ENCODE measurements at places on chromosomes 4 and X.

DNA sequence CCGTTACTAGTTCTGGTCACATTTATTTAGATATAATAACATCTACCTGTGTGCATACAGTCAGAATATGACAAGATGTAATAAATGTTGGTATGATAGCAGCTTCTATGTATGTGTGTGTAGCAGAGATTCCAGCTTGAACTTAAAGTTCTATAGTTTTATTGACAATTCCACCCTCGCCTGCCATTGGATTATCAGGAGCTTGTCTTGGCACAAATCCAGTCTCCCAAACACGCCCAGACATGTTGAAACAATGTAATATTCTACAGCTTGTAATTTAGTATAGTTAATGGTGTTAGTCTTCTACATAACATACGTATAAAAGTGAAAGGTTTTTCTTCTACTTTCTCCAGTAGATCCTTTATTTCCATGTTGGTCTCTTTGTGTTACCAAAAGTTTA is 44.4 kb downstream of the BBS12 start:
- peak; percentile 44 for DNase-seq

DNA sequence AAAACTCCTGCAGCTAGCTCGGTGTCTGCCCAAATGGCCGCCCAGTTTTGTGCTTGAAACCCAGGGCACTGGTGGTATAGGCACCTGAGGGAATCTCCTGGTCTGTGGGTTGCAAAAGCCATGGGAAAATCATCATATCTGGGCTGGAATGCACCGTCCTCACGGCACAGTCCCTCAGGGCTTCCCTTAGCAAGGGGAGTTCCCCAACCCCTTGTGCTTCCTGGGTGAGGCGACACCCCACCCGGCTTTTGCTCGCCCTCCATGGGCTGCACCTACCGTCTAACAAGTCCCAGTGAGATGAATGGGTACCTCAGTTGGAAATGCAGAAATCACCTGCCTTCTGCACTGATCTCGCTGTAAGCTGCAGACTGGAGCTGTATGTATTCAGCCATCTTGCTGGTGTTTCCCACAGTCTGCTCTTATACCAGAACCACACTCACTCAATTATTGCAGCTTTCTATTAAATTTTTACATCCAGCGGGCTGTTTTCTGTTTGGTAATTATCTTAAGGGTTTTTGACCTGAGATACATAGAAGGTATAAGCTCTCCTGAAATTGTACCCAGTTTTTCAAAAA is 36.7 kb upstream of the NPNT start:
- DNase-seq: no peak

GRCh38 chrX:50691820-50692219 is 122.2 kb downstream of the SHROOM4 start:
- peak; percentile 58 for DNase-seq

- DNase-seq: no peak
These were observed 201.7 kb downstream of the NLGN4X start for GRCh38 chrX:6026980-6027379.

DNA sequence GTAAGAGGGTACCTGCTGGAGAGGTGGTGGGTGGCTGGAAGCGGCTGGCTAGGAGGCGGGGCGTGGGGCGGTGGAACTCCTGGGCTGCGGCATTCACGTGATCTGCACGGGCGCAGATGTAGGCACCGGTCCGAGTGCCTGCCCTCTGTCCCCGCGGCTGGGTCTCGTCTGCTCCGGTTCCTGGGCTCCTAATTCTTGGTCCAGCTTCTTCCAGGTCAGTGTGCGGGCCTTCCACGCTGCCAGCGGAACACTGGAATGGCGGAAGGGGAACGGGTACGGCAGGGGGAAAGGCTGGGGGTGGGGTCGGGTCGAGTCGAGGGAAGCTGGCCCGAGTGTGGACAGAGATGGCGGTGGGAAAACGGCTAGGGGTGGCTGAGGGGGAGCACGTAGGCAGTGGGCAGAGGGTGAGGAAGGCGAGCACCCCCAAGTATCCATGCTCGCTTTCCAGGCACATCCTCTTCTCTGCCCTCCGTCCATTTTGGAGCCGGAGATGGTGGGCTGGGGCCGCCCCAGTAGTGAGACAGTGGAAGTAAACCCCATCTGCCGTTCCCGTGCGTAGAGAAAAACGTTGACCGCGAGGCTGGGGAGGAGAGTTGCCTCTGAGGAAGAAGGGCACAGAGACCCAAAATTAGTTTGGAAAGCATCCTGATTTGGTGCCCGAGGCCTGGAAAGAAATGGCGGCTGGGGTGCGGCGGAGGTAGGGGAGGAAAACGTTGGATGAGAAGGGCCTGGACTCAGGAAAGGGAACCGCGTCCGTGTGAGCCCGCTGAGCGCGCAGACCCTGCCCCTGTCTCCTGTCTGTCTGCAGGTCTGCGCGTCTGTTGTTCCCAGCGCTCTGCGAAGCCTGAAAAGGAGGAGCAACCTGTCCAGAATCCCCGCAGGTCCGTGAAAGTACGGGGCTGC is at the start of gene TCEAL4:
TSS of gene TCEAL4 (plus strand) at position 105 of the 903 bp plus-strand sequence. CDS start 1,161 bp downstream, outside the sequence.
- DNase-seq: peak; percentile 60

- DNase-seq: peak; percentile 84
These were observed 90.2 kb downstream of the ARHGAP10 start for GRCh38 chr4:147822128-147822527.

- peak; percentile 90 for DNase-seq
These were observed 27.3 kb downstream of the ZNF330 start for GRCh38 chr4:141248029-141248428.

GRCh38 chrX:32451954-32452695 is 759.2 kb downstream of the DMD start:
- no peak for DNase-seq

GRCh38 chr4:158722291-158722916 is 792 bp downstream of the PPID start:
- peak; percentile 60 for DNase-seq

DNA sequence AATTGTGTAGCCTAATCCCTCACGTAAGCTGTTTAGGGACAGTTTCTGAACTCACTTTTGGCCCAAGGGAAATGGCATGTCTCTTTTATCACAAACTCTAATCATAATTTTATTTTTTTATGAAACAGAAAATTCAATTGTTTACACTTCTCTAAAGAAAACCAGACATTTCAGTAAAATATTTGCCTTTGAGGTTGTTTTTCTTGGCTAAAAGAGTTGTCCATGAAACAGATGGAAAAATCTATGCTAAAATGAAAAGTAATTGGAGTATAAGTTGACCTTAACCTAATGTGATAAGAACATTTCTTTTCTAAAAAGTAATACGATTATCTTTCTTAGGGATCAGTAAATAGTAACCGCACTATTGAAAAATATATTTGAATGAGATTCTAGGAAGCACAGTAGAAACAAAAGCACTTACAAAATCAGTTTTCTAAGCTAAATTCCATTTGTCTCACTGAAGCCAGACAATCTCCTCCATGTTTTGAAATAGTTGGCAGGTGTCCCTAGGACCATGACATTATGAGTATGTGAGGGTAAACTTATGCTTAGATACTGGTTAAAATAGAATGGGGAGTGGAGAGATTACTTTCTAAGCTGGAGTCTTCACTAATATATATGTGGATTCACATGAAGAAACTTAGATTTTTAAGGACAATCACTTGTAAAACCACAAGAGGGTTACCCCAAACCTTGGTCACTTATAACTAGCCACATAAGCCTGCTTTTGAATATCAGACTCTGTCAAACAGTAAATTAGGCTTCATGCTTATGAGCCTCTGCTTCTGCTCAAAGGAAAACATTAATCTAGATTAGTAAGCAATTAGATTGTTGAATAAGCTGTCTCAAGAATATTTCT is 20.1 kb upstream of the TET2 start:
- DNase-seq: peak; percentile 74

DNA sequence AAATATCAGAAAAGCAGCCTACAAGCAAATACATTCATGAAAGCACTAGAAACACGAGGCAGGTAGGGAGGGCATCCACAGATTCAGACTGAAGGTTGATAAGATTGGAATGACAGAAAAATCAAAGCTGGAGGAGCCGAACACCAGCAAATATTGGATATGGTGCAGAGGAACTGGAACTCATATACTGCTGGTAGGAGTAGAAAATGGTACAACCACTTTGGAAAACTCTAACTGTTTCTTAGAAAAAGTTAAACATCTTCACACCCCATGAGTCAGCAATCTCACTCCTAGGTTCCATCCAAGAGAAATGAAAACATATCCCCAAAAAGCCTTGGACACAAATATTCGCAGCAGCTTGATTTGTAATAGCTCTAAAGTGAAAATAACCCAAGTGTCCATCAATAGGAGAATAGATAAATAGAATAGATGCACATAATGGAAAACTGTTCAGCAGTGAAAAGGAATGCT is 27.1 kb downstream of the CD99L2 start:
- DNase-seq: no peak

- peak; percentile 56 for DNase-seq
These were observed 997.1 kb downstream of the RAB28 start for GRCh38 chr4:12487000-12487399.

GRCh38 chr4:141804836-141805235 is 168.5 kb downstream of the IL15 start:
- DNase-seq: no peak

- DNase-seq: peak; percentile 26
These were observed 17.2 kb downstream of the SLC39A8 start for GRCh38 chr4:102328045-102328444.

DNA sequence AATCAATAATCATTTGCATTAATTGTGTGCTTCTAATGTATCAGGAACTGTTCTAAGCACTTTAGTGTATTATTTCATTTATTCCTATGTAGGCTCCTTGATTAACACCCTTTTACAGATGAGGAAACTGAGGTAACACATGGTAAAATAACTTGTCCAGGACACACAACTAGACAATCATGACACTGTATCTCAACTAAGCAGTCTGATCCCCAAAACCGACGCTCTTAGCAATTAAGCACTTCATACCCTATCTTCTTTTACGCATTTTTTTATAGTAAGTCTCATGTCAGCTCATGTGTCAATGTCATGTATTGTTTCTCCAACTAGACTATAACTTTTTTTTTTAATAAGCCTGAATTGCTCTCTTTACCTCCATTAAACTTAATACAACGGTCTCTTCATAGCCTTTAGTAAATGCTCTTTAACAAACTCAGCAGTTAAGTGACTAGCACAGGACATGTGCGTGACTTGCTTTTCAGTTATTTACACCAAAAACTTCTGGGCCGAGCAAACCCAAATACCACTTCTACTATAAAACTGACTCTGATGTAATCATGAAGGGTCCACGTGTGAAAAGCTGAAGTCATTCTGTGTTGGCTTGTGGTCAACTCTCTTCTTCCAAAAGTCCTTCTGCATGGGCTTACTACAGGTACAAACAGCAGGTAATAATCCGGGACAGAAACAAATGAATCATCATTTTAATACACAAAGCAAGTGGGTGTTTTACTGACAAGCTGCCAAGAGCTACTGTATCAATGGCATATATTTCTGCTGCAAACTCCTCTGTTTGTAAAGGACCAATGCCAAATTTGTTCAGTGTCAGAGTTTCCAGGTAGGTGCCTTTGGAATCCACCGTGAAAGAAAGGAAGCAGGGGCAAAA is 7.9 kb upstream of the AMBN start:
- no peak for DNase-seq

DNA sequence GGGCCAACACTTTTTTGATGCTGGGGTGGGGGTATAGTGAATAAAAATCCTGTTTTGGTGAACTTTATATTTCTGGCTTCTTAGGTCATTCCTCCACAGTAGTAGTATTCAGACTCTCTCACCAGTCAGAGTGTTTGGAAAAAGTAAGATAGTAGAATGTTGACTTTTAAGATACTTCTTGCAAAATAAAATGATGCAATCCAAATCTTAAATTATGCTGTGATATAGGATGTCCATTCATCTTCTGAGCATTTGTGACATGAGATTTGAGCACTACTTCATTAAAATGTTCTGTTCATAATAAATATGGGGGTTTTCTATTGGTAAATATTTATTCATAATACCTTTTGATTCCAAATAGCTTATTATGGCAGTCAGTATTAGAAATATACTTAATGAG is 70.1 kb downstream of the BMP2K start:
- DNase-seq: peak; percentile 29

- peak; percentile 92 for DNase-seq
These were observed 485.7 kb upstream of the HS3ST1 start for GRCh38 chr4:11914406-11914805.

DNA sequence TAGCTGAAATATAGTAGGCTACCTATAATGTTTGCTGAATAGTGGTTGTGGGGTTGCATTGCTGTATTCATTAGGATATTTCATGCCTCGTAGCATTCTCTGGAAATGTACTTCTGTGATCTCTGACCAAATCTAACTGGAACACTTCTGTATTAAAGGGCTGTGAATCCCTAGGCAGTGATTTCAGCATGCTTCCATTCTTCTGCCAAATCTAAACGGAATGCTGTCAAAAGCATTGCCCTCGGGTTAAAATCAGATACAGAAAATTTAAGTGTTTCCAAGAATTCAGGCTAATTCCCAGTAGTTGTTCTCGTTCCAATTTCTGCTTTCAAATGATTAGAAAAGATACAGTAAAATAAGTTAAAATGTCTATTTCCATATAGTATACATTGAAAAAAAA is 1847.5 kb upstream of the IGFBP7 start:
- no peak for DNase-seq

GRCh38 chr4:154277172-154277571 is 214.4 kb downstream of the DCHS2 start:
- no peak for DNase-seq

DNA sequence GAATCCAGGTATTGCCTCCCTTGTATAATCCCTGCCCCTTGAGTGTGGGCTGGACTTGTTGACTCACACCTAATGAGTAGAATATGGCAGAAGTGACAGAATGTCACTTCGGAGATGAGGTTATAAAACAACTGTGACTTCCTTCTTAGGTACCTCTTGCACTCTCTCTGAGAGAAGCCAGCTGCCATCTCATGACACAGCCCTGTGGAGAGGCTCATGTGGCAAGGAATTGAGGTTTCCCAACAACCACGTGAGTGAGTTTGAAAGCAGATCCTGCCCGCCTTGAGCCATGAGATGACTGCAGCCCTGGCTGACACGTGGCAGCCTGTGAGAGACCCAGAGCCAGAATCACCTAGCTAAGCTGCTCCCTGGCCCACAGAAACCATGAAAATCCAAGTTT is 13.5 kb downstream of the ASB11 start:
- DNase-seq: peak; percentile 42

GRCh38 chrX:153582896-153583295 is 16.0 kb downstream of the CCNQ start:
- peak; percentile 20 for DNase-seq

DNA sequence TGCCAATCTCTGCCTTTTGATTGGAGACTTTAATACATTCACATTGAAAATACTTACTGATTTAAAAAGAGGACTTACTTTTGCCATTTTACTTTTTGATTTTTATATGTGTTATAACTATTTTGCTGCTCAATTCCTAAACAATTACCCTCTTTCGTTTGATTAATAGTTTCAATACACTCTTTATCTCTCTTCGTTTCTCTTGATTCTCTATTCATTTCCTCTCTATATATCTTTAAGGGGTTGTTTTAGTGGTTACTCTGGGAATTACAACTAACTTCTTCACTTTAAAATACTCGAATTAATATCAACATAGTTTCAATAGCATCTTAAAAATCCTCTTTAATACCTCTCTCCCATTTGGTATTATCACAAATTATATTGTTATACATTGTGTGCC is 116.6 kb downstream of the PTCHD1 start:
- no peak for DNase-seq

DNA sequence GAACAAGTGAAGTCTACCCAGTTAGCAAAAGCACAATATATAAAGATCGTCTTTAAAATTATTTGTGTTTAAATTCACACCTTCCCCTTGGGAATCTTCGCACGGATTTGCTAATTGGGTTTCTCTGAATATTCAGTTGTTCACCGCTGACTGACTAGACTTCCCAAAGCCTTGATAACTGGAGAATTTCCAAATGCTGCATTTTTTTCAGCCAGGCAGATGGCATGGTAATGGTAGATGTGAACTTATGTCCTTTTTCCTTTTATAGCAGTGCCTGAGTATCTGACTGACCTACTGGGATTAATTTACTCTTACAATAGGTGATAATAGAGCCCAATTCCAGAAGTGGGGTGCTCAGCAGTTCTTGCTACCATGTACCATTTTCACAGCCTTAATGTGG is 548.1 kb downstream of the PACRGL start:
- no peak for DNase-seq

Measured in cardiac fibroblast (primary cell).